ENCODE measurements at places on chromosomes 4 and X. TPM values are rescaled to one million over a fixed set of nuclear protein-coding genes. Genes with fewer than 3 reads are reported as not detected.

BMX gene
- total RNA-seq, result 14.0 TPM

SSX2 gene
- not detected for total RNA-seq

PNMA5 gene
- not detected for total RNA-seq

USP11 gene
- total RNA-seq, result 13.3 TPM

SYNPO2 gene
- 0.30 TPM for total RNA-seq

CFAP99 gene
- total RNA-seq, result not detected

GPC4 gene
- 0.13 TPM for total RNA-seq

SMR3B gene
- total RNA-seq, result not detected

CPZ gene
- not detected for total RNA-seq

DCAF12L2 gene
- total RNA-seq, result not detected

CENPC gene
- 8.7 TPM for total RNA-seq

ANTXR2 gene
- total RNA-seq, result 15.4 TPM

MUC7 gene
- total RNA-seq, result not detected

ERVMER34-1 gene
- not detected for total RNA-seq

PAQR3 gene
- total RNA-seq, result 20.1 TPM

ODAPH gene
- not detected for total RNA-seq

COL25A1 gene
- 9.1 TPM for total RNA-seq

IL21 gene
- total RNA-seq, result not detected

ATP7A gene
- 3.6 TPM for total RNA-seq

FAM184B gene
- not detected for total RNA-seq

TKTL1 gene
- 0.07 TPM for total RNA-seq

SLC49A3 gene
- total RNA-seq, result 9.4 TPM

LRIT3 gene
- not detected for total RNA-seq

DGAT2L6 gene
- total RNA-seq, result not detected

MSN gene
- 799 TPM for total RNA-seq

NHS gene
- total RNA-seq, result under 0.01 TPM

UGT2B15 gene
- not detected for total RNA-seq

TMPRSS11A gene
- total RNA-seq, result not detected

PABPC4L gene
- 0.79 TPM for total RNA-seq

GLUD2 gene
- total RNA-seq, result 3.2 TPM

NWD2 gene
- not detected for total RNA-seq

FOXR2 gene
- total RNA-seq, result not detected

CFAP299 gene
- not detected for total RNA-seq

STATH gene
- not detected for total RNA-seq

Measured in mammary microvascular endothelial cell (primary cell).